Activated CD8-positive, alpha-beta T cell treated with anti-CD3 and anti-CD28 coated beads for 36 hours (primary cell): ENCODE measurements at places on chromosomes 3 and 15. TPM values are rescaled to one million over a fixed set of nuclear protein-coding genes. Genes with fewer than 3 reads are reported as not detected.

Gene PAQR5
- 0.14 TPM for total RNA-seq

Gene FANCD2OS
- total RNA-seq: not detected

Gene PLA2G4B
- 4.8 TPM for total RNA-seq

Gene CCR8
- 0.56 TPM for total RNA-seq

- H3K27me3 ChIP-seq: peaks cover 1% of the 10 kb centered on the region
- peaks cover 2% of the 10 kb centered on the region for H3K4me1 ChIP-seq
- H3K27ac ChIP-seq: no peak overlapping the region
- DNase-seq: peak; percentile 7
- H3K4me3 ChIP-seq: no peak overlapping the region
Measured at GRCh38 chr15:48266024-48266689, 60.1 kb downstream of the SLC12A1 start.
